ENCODE measurements at places on chromosomes 3 and 15. TPM values are rescaled to one million over a fixed set of nuclear protein-coding genes. Genes with fewer than 3 reads are reported as not detected.

ADAMTS17 gene
- 12.4 TPM for total RNA-seq

FBN1 gene
- total RNA-seq, result 411 TPM

GNB5 gene
- 13.8 TPM for total RNA-seq

- DNase-seq, result peak; percentile 16
These were observed 200.5 kb downstream of the GOLGA6L6 start for GRCh38 chr15:20340931-20341661.

DNA sequence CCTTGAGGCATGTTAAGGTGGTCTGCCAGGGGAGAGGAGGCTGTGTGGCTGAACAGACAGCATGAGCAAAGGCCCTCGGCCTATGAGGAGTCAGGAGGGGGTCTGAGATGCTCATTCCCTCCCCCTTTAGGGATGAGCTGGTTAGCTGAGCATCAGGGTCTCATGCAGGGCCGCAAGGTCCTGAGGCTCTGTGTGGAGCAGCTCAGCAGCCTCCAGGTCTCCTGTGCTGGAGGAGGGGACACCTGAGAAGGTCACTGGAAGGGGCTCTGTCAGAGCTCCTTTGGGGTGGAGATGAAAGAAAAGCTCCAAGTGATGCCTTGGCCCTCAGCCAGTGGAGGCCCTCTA lies 67.1 kb downstream of the RASGRF1 start:
- no peak for DNase-seq

- DNase-seq, result no peak
These were observed 107.5 kb downstream of the RASA2 start for GRCh38 chr3:141594357-141594756.

DNA sequence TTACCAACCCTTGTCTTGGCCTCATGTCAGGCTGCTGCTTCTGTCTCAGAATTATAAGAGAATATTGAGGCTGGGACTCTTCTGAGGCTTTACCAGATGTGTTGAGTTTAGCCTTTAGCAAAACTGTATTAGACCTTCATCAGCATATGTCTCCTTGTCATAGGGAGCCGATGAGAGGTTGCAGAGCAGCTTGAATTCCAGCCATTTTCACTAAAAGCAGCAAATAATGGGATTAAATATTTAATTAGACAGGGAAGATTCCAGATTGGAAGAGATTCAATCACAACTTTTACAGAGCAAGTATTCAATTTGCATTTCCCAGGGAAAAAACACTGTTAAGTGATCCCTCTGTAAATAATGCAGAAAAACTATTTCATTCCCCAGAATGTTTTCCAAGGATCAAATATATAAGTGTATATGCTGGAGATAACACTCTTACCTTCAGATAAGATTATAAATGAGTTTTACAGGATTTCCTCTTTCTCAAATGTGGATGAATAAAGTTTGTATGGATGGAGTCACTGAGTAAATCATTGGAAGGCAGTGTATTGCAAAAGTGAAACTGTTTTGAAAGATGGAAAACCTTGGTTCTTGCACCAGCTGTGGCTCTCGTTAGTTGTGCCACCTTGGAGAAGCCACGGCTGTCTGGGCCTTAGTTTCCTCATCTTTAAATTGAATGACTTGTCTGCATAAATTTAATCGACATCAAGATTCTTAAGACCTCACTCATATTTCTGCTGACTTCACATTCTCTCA lies 466.4 kb upstream of the SGO1 start:
- DNase-seq, result peak; percentile 24

DNA sequence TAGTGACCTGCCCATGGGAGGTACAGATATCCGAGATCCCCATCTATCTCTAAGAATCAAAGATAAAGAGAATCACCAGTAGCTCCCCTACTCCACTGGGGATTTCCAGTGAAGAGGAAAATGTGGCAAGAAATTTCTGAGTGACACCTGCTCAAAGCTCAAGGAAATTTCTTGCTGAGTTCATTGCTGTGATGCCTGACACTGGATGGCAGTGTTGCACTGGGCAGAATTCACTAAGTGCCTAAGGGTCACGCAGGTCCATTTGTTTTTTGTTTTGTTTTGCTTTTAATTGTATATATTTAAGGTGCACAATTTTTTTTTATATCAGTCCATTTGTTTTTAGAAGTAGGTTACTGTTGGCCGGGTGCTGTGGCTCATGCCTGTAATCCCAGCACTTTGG lies 109.5 kb upstream of the KCNAB1 start:
- DNase-seq, result peak; percentile 13

DNA sequence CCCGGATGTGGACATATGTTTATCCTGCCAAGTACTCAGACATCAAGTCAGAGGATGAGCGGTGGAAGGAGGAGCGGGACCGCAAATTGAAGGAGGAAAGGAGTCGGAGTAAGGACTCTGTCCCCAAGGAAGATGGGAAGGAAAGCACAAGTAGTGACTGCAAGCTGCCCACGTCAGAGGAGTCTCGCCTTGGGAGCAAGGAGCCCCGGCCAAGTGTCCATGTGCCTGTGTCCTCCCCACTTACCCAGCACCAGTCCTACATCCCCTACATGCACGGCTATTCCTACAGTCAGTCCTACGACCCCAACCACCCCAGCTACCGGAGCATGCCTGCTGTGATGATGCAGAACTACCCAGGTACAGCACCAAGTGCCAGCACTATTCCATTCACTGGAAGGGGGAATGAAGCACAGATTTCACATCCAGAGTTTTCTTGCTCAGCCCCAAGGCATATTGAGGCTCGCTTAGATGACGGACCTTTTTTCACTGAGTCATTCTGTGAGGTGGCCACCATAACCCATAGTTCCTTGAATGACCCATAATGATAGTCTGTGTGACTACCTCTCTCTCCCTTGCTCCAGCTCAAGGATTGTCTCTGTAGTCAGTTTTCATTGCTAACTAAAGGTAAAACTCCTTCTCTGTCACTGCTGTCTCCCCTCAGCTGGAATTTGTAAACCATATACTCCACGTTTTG lies 97.1 kb downstream of the RBPMS2 start:
- DNase-seq, result no peak

All from tongue (tissue), 3 donors.